ENCODE measurements at places on chromosomes 3 and 15. TPM values are rescaled to one million over a fixed set of nuclear protein-coding genes. Genes with fewer than 3 reads are reported as not detected.

CISH gene
- 17.4 TPM for total RNA-seq

DNA sequence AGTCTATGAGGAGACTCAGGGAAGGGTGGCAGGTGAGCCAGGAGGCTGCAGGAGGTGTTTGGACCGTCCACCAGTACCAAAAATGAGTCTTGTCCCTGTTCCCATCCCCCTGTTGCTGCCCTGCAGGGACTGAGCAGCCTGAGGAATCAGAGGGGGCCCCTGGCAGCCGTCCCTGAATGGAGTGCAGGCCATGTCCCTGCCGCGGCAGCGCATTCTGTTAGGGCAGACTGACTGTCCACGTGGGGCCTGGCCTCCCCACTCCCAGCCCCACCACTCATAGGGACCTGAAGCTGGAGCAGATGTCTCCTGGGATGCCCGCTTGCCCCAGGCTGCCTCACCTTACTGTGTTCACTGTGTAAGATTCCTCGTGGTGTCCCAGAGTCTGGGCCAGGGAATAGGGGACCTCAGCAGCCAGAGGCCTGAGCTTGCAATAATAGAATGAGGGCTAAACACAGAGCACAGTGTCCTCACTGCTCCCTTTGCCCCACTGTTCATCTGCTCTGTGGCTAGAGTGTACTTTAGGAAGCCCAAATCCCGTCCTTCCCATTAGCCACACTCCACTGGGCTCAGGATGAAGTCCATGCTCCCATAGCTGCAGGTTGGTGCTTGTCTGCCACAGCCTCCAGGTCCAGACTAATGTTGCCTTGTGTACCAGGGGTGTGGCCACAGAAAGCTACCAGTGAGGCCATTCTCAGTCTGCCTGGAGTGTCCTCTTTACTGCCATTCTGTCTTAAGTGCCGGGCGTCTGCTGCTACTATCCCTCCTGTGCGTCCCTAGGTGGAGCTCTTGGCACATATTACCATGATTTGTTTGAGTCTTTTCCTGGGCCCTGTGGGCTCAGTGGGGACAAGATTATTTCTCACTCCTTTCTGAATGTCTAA is 63.2 kb downstream of the HCN4 start:
- no peaks in the 10 kb centered on the region for H3K4me1 ChIP-seq
- no peak overlapping the region for H3K27ac ChIP-seq
- no peaks in the 10 kb centered on the region for H3K27me3 ChIP-seq
- no peak for DNase-seq
- no peak overlapping the region for H3K4me3 ChIP-seq
- no peaks in the 10 kb centered on the region for H3K36me3 ChIP-seq

GRCh38 chr15:45834622-45835021 is 199.8 kb downstream of the SQOR start:
- no peaks in the 10 kb centered on the region for H3K27me3 ChIP-seq
- H3K4me1 ChIP-seq = no peaks in the 10 kb centered on the region
- H3K36me3 ChIP-seq = no peaks in the 10 kb centered on the region
- DNase-seq = no peak
- no peak overlapping the region for H3K27ac ChIP-seq

- no peaks in the 10 kb centered on the region for H3K27me3 ChIP-seq
- H3K27ac ChIP-seq = no peak overlapping the region
Measured at GRCh38 chr3:113183748-113184661, 27.4 kb upstream of the BOC start.

Data from breast epithelium (tissue), 4 donors.